ENCODE measurements at places on chromosomes 2 and 18.

GRCh38 chr2:98607741-98608115 lies 584 bp downstream of the COA5 start:
- peak; percentile 12 for DNase-seq

DNA sequence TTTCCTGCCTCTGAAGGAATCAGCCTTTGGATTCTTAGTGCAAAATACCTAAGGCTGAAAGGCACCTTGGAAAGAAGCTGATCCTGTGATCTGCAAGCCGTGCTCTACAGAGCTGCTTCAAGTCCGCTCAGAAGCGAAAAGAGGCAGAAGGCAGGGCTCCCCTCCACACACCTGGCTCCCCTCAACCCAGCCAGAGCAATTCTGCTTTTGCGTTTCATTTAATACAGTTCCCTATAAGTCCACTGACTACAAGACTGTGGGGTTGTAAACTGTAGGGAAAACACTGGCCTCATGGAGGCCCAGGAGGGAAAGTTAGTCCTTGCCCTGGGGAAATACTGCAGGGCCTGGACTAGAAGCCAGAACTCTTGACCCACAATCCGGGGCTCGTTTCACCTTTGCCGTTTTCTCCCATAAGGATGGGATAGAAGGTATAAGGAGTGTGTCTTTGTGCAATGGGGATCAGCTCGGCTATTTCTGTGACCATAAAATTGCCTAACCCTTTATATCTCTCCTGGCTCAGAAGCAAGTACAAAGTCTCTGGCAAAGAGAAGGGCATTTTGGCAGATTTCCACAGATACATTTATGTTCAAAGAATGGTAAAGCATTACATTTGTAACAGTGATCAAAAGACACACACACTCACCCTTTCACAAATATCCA lies 95.8 kb upstream of the TEX51 start:
- no peak for DNase-seq

DNA sequence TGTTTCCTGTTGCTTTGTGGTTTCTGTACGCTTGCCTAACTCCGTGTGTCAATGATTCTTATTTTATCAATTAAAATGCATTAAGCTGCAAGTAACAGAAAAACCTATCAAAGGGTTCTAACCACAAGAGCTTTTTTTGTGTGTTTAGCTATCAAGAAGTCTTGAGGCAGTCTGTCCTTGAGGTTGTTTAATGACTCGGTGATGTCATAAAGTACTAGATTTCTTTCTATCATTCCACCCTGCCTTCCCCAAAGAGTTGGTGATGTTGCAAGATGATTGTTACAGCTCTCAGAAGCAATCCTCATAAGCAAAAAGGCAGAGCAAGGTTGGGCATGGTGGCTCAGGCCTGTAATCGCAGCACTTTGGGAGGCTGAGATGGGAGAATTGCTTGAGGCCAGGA lies 51.9 kb upstream of the SPTBN1 start:
- peak; percentile 91 for DNase-seq

DNA sequence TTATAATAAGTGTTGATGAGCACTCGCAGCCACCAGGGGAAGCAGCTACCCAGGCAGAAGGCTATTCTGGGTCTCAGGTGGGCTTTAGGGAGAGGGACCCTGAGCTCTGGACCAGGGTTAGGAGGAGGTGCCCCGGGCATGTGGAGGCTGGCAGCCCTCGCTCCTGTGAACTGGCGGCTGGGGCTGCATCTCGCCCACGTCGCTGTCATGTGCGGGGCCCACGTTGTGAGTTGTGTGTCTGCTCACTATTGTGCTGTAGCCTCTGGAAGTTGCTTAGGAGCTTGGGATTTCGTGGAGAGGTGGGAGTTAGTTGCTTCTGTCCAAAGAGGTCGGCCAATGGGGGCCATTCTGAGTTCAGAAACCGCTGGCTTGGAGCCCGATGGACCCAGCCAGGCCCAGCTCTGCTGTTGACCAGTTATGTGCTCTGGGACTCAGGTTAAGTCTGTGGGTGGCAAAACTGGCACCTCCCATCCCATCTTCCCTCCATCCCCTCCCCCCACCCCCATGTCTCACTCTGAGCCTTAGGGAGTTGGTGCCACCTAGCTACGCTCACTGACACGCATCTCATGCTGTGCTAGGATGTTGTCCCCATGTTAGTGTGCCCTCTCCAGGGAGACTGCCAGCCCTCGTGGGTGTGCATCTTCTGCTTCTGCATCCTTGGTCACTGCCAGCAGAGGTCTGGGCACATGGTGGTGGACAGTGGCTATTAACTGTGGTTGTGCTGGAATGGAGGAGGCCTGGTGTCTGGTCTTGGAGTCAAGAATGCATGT lies 18.5 kb downstream of the RRM2 start:
- DNase-seq, result no peak

GRCh38 chr2:10252224-10252623 lies 50.5 kb upstream of the HPCAL1 start:
- DNase-seq, result no peak

- no peak for DNase-seq
Observed at GRCh38 chr2:95055262-95055661, 29.8 kb downstream of the MAL start.

- no peak for DNase-seq
Observed at GRCh38 chr18:45423659-45424058, 191.6 kb upstream of the SLC14A2 start.

DNA sequence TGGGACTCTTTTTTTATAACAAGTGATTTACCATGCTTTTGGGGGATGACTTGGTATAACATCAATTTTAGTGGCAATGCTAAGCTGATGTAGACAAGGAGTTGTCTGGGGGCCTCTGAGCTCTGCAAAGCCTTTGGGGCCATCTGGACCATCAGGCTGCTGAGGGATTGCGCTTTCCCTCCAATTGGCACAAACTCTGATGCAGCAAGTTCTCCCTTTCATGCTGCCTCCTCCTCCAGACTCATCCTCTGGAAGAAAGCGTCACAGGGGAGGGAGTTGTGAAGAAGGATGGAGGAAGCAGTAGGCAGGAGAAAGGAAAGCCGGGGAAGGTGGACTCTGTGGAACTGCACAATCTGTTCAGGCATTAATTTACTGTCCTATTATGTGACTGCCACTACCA lies 10.2 kb upstream of the FAP start:
- DNase-seq, result no peak

Measured in amniotic epithelial cell (primary cell).